Ovary (tissue), 10 donors: ENCODE measurements at places on chromosomes 11 and 22.

GRCh38 chr22:37232140-37232998 is 11.7 kb downstream of the RAC2 start:
- no peak for DNase-seq

DNA sequence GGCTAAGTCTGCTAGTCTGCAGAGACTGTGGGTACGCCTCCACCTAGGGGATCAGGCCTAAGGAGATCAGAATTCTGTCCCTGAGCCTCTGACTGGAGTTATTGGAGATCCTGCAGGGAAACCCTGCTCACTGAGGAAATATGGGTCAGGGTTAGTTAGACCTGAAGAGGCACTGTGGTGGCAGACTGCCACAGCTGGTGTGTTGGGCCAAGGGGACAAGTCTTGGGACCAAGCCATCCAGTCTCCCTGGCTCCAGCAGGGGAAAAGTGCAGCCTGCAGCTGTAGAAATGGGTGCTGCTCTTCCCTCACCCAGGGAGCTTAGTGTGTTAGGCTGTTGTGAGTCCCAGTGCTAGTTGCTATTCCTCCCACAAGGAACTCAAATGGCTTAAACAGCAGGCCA is 334.8 kb upstream of the LARGE1 start:
- no peak for DNase-seq

GRCh38 chr11:620935-621814 is 3.6 kb downstream of the CDHR5 start:
- no peak for DNase-seq

- no peak for DNase-seq
These were observed 127.0 kb downstream of the TRPC6 start for GRCh38 chr11:101456812-101457211.
